ENCODE measurements at places on chromosomes 11 and 22. TPM values are rescaled to one million over a fixed set of nuclear protein-coding genes. Genes with fewer than 3 reads are reported as not detected.

Gene PATE2
- total RNA-seq, result not detected

DNA sequence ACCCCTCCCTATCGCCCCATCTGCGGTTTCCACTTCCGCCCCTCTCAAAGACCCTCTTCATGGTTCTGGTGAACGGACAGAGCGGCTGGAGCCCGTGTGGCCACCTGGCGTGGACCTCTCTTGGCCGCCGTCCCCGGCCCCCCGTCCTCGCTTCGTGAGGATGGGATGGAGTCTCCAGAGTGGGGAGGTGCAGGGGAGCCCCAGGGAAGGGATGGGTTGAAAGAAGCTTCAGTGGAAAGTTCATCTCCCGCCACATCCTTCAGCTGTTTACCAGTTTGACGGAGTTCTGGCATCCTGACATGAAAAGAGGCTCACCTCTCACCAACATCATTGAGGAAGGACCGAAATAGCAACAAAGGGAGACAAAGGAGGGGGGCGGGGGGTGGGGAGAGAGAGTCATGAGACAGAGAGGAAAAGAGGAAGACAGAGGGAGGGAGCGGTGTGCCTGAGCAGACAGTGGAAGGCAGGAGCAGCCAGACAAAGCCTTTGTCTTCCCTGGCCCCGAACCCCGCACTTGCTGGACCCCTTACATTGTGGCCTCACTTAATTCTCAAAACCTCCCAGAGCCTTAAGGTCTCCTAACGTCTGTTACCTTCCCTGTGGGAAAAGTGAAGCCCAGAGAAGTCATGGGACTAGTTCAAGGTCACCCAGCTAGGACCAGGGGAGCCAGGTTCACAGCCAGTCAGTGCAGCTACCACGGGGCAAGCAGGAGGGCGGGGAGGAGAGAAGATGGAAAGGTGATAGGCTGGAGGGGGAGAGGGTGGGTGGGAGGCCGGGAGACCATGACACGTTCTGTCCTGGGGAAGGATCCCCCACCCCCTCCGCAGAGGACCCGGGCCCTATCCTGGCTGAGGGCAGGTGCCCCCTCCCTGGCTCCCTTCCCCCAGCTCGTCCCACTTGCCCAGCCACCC is 54.9 kb downstream of the CD6 start:
- no peak for DNase-seq

DNA sequence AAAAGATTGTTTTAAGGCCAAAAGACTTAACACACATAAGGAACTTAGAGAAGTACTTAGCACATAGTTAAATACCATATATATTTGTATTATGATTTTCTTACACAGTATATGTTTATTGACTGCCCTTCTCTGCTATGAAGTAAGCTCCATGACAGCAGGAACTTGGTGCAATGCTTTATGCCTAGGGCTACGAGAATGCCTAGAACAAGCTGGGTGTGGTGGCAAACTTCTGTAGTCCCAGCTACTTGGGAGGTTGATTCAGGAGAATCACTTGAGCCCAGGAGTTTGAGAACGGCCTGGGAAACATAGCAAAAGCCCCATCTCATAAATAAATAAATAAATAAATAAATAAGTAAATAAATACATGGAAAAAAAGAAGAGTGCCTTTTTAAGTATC is 1.9 kb downstream of the SLC5A12 start:
- DNase-seq, result no peak

- no peak for DNase-seq
Measured at GRCh38 chr11:10415817-10416392, 39.2 kb upstream of the AMPD3 start.
